ENCODE measurements at places on chromosomes 1 and 21.

- DNase-seq: no peak
Observed at GRCh38 chr21:29193072-29193471, 62.6 kb downstream of the MAP3K7CL start.

DNA sequence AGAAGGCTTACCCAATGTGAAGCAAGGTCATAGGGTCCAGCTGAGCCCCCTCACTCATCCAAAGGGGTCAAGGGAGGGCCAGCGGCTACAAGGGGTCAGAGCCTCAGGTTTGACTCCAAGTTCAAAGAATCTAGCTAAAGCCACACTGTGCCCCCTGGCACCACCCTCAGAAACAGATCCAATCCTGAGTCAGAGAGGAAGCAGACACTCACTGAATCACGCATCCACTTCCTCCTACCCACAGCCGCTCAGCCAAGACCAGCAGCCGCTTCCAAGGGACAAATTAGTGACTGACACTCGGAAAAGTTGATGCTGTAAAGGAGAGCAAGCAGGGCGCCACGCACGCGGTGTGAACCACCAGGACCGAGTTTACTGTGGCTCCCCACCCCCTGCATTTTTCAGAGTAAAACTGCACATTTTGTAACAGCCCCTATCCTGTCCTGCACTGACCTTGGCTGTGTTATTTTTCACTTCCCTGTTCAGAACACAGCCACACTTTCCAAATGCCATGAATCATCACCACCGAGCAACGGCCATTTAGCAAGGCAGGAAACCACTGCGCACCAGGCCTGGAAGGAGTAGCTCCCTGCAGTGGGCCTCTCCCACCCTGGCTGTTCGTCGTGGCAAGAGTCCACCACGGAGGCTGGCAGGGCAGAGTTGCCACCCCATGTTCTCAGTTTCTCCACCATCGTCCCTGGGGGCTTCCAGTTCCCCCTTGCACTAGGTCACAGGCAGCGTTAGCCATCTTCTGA is 147.8 kb downstream of the TOMM20 start:
- peak; percentile 59 for DNase-seq

DNA sequence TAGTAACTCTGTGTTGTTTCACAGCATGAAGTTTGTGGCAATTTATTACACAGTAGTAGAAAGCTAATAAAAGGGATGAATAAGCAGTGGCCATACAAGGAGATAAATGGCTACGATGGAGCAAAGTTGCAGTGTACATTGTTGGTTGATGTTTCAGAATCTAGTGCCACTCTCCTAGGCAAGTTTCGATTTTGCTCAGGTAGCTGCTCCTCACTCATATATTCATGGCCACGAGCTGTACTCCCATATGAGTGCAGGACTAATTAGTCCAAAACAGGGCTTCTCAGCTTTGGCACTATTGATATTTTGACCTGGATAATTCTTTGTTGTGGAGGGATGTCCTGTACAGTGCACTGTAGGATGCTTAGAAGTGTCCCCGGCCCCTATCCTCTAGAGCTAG is 30.0 kb upstream of the ATP1A1 start:
- no peak for DNase-seq

GRCh38 chr1:237249120-237249519 is 207.1 kb downstream of the RYR2 start:
- DNase-seq: no peak

GRCh38 chr1:154736841-154737240 is 128.9 kb upstream of the ADAR start:
- DNase-seq: no peak

DNA sequence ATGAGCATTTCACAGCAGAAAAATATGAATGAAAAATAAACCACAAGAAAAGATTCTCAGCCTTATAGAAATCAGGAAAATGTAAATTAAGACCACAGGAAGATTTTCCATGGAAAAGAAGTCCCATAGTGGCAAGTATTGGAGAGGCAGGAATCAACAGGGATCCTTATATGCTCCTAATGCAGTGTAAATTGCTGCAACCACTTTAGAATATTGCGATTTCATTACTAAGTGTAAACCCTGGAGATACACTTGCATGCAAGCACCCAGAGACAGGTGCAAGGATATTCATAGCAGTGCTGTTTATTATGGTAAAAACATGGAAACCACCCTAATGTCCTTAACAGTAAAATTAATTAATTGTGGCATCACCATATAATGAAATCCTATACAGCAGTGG is 10.6 kb upstream of the LRP8 start:
- DNase-seq: no peak

DNA sequence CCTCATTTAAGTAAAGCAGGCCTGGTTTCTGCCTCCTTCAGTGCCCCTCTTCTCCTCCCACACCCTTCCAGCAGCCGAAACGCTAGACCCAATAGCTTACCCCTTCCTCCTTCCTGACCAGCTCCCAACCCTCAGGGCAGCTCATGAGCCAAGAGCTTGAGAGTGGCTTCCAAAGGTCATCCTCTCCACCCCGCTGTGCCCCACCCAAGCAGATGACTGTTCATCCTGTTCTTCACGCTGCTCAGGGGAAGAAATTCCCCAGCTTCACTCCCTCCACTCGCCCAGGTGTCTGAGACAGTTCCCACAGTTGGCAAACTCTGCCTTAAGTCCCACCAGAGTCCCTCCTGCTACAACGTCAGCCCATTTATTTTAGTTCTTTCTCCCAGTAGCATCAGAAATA is 23.4 kb downstream of the ARHGEF19 start:
- DNase-seq: no peak

Measured in effector memory CD4-positive, alpha-beta T cell (primary cell).